ENCODE measurements at places on chromosomes 16 and 17.

DNA sequence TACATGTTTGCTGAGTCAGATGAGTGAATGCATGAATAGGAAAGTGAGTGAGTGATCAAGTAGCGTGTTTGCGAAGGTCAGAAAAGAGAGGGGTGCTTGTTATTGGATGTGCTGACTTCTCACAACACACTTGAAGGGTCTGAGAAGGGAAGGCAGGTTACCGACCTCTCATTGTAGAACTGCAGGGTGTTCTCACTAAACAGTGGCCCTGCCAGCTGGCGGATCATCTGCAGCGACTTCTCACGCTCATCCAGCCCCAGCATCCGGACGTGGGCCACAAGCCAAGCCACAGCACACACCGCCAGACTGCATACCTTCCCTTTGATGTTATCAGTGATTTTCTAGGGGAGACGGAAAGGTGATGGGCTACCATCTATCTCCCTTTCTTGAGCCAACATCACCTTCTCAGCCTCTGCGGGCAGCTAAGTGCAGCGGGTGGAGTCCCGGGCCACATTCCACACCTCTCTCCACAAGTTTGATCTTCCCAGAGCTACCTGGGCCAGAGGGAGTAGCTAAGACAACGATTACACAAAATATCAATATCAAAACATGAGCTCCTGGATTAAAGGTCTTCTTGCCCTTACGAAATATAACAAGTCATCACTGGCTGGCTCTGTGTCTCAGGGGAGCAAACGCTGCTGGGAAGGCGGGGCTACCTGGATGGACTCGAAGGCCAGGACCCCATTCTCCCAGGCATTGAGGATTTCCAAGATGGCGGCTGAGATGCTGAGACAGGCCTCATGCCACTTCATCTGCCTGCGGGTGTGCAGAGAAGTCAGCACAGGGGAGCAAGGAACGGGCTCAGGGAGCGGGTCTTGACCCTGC lies 11.0 kb downstream of the CSF3 start:
- no peak for DNase-seq

DNA sequence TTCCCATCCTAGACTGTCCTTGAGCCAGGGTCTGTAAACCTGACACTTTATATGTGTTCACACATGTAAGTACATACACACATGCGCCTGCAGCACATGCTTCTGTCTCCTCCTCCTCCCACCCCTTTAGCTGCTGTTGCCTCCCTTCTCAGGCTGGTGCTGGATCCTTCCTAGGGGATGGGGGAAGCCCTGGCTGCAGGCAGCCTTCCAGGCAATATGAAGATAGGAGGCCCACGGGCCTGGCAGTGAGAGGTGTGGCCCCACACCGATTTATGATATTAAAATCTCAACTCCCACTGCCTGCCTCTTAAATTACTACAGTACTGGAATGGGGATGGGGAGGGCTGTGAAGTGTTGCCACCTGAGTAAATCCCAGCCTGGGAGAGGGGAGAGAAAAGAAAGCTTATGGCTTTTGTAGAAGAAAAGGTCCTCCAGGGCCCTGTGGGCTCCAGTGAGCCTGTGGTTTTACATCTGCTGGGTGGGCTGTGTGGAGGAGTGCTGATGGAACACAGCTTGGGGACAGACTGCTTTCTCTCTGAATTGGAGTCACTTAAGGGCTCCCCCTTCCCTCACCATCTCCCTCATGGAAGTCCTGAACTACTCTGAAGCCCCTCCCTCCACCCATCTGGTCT lies 990 bp upstream of the WNK4 start:
- DNase-seq, result peak; percentile 31

- DNase-seq, result no peak
Measured at GRCh38 chr16:57518520-57518919, 17.9 kb downstream of the CCDC102A start.

DNA sequence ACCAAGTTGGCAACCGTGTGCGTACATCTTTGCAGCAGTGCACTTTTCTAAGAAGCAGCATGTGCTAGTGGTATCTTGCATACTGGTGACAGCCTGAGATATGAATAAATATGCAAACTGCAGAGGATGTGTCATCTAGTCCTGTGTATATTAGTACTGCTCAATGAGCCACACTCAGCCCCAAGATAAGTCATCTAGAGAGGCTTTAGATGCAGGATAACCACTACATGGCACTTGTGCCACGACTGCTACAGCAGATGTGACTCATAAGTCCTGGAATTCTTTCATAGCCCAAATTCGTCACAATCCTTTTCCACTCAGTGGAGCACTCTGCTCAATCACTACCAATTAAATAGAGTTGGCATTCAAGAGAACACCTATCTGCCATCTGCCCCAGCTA lies 171.5 kb downstream of the AXIN2 start:
- peak; percentile 85 for DNase-seq

Data from fibroblast of skin of right quadriceps (primary cell).